Activated naive CD4-positive, alpha-beta T cell (primary cell): ENCODE measurements at places on chromosomes 1 and 21.

DNA sequence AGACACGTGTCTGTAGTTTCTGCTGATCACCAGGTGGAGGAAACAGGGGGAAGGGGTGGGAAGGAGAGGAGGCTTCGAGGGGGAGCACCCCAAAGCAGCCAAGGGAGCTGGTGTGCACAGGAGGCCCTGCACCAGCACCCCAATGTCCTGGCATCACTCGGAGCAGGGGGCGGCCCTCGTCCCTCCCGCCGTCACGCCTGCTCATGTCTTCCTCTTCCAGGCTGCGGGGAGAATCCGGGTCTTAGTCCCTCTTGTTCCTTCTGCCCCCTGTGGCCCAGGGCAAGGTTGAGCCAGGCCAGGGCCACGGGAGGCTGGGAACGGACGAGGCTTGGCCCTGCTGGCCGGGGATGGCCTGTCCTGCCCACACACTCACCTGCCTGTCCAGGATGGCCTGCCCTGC is 21.4 kb upstream of the ARHGEF16 start:
- no peak for DNase-seq

GRCh38 chr1:91750398-91750996 is 135.5 kb downstream of the TGFBR3 start:
- DNase-seq, result no peak

- DNase-seq, result no peak
These were observed 14.7 kb upstream of the CITED4 start for GRCh38 chr1:40876891-40877290.

DNA sequence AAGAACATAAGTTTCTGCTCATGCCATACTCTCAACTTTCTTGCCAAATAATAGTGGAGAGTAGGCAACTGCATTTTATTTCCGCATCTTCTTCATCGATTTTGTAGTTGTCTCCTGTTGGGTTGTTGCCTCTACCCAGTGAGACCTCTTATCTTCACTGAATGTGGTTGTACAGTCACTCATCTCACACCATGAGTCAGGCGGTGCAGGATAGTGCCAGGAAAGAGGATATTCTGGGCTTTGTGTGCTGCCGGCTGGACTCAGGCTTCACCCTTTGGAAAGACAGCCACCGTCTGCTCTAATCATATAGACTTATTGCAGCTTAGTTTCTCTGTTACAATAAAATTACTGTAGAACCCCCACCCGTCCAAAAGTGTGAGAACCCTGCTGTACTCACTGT is 154.3 kb upstream of the USP24 start:
- DNase-seq, result no peak

GRCh38 chr1:94553323-94553730 is 11.8 kb upstream of the F3 start:
- no peak for DNase-seq

GRCh38 chr1:160548960-160549664 is 26.1 kb upstream of the SLAMF6 start:
- no peak for DNase-seq

DNA sequence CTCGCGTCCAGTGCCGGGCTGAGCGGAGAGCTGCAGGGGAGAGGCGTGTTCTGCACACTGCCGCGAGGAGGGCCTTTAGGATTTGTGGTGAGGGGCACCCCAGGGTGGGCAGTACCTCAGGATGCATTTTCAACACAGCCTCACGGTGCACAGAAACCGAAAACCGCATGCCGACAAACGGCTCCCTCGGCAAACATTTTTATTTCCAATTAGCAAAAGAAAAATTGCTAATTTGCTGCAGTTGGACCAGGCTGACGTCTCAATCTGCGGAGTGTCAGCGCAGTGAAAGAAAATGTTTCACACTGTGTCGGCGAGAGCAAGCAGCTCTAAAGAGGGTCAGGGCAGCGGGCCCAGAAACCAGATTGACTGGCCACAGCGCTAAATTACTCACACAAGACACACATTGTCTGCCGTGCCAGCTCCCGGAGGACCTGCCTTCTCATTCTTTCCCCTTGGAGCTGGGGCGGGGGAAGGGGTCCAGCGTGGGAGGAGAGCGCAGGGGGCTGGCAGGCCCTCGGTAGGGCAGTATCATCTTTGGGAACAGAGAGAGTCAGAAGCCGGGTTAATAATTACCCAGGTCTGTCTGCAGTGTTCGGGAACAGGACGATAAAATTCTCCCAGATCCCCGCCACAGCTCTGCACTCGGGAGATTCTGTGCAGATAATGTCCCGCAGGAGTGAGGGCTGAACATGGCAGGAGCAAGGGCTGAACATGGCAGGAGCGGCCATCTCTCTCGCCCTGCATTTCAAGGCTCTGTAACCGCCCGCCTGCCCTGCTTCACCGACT is 150.2 kb downstream of the PRDM16 start:
- no peak for DNase-seq
